Diencephalon (tissue), 1 donor: ENCODE measurements at places on chromosomes 7 and 10. TPM values are rescaled to one million over a fixed set of nuclear protein-coding genes. Genes with fewer than 3 reads are reported as not detected.

Gene CFAP43
- total RNA-seq: 27.7 TPM

Gene HOXA10
- not detected for total RNA-seq

Gene MNX1
- total RNA-seq: not detected

Gene CDNF
- total RNA-seq: 1.6 TPM

Gene HOXA2
- not detected for total RNA-seq

Gene CLCN1
- total RNA-seq: not detected

Gene PAPSS2
- 3.7 TPM for total RNA-seq

Gene NPSR1
- total RNA-seq: 1.8 TPM

Gene GALNT17
- 55.1 TPM for total RNA-seq

Gene VSTM2A
- total RNA-seq: 200 TPM

Gene FAM25A
- not detected for total RNA-seq

Gene CPED1
- total RNA-seq: 4.4 TPM

Gene CALHM2
- 2.5 TPM for total RNA-seq

Gene MPP7
- total RNA-seq: 7.6 TPM

Gene RBP3
- not detected for total RNA-seq

Gene GDF10
- 3.0 TPM for total RNA-seq

Gene ZPBP
- total RNA-seq: 0.92 TPM

Gene PCLO
- 77.5 TPM for total RNA-seq

Gene CHAT
- 2.3 TPM for total RNA-seq

Gene DEPP1
- total RNA-seq: 6.2 TPM

Gene GPC2
- 49.6 TPM for total RNA-seq

Gene TWIST1
- total RNA-seq: 1.6 TPM

Gene BAIAP2L1
- 1.6 TPM for total RNA-seq

Gene KEL
- 2.5 TPM for total RNA-seq

Gene LIPJ
- total RNA-seq: 1.6 TPM

Gene DLX5
- 9.2 TPM for total RNA-seq

Gene ZNF804B
- total RNA-seq: 8.3 TPM

Gene GPR141
- not detected for total RNA-seq

Gene FAM221A
- total RNA-seq: 14.5 TPM

Gene LIPN
- total RNA-seq: not detected

Gene CRYGN
- total RNA-seq: not detected

Gene FRMD4A
- total RNA-seq: 63.9 TPM

Gene AMZ1
- 4.4 TPM for total RNA-seq

Gene HOXA1
- total RNA-seq: not detected

Gene TRPV5
- 0.23 TPM for total RNA-seq
